ENCODE measurements at places on chromosomes 1 and 21.

GRCh38 chr1:14602136-14602535 lies 3.7 kb downstream of the KAZN start:
- no peak for DNase-seq

DNA sequence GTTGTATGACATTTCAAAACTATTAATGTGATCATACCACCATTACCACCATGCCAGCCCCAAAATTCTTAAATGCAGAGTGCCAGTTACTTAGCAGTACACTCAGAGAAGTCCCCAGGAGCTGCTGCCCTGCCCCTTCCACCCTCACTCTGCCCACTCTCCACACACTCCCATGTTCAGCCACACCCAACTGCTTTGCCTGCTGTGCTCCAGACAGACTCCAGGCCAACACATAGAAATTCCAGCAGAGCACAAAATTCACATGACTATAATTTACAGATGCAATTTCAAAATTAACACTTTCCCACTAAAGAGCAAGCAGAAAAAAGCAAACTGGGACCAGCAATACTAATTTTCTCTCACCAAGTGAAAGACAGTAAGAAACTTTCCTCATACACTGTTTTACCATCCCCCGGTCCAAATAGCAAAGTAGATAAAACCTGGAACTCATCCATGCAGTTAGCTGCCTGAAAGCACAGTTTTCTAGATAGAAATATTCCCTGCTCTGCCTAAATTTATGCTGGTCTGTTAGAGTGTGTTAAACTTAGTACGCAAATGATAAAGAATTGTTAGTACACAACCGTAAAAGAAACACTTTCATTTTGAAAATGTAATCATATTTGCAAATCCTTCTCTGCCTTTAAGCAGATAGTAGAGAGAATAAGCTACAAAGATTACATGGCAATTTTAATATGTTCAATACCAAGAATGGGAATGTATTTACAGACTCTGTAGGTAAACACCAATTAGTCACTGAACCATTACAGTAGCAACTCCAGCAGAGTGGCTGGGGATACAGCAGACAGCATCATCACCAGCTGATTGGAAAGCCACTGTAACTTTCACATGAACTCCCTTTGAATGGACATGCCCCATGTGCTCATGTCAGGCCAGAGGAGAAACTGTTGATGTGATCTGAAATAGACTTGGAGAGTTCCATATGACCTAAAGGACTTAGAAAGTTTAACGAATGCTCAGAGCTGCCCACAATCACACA lies 176.5 kb downstream of the VAV3 start:
- DNase-seq = no peak

DNA sequence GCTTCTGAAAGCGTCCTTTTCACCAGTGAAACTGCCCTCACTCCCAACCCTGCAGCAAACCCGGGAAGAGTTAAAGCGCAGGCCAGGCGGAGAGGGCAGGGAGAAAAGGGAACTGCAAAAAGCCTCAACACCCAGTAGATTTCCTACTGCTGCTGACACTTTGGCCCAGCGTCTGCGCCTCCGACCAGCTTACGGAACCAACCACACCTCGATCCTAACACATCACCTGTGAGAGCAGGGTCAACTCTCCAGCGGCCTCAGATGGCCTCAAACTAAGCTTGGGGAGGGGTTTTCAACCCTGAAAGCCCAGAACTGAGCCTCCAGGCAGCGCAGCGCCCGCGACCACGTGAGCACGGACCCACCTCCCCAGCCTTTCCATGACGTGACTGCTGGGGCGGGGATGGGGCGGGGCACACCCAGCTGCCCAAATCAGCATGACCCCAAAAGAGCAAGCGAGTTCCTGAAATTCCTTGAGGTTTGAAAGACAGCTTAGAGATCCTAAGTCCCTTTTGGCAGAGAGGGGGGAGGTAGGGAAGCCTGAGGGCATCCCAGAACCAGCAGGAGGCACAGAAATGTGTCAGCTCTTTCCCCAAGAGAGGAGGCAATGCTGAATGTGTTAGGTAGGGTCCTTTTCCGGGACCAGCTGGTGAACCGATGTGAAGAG lies 59.1 kb downstream of the ITPKB start:
- peak; percentile 67 for DNase-seq

- no peak for DNase-seq
Observed at GRCh38 chr1:11157394-11157793, 31.8 kb upstream of the ANGPTL7 start.

- DNase-seq = no peak
Observed at GRCh38 chr1:204996981-204997380, 46.0 kb upstream of the CNTN2 start.

DNA sequence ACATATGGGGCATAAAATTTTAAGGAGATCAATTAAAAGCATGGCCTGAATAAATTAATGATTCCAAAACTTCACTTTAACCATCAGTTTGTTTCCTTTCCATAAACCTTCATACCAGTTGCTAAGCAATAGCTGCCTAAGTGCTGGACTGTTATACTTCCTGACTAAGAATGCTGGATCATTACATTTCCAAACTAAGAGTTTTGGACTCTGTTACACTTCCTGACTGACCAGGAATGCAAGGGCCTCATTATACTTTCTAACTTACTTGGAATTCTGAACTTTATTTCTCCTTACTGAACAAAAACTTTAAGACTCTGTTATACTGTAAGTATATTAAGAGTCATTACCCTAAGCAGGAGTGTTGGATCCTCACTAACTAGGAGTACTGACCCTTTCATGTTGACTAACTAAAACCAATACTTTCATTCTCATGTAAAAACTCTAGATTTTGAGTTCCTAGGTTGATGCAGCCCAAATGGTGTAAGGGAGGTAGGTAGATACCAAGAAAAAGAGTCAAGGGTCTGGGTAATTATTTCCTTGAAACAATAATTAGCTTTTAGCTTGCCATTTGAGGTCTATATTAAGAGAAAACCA lies 118.2 kb downstream of the FAF1 start:
- no peak for DNase-seq

- peak; percentile 25 for DNase-seq
Observed at GRCh38 chr1:110554871-110555801, 36.2 kb upstream of the KCNA10 start.

DNA sequence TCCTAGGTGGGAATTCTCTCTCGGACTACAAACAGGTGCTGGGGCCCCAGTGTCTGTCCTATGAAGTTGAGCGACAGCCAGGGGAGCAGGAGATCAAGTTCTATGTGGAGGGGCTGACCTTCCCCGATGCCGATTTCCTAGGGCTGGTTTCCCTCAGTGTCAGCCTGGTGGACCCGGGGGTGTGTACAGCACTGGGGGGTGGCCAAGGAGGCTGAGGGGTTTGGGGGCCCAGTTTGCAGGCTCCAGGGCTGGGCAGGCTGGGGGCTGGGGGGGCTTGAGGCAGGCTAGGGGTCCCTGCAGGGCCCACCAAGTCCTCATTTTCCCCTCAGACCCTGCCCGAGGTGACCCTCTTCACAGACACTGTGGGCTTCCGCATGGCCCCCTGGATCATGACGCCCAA lies 20.3 kb upstream of the PADI3 start:
- DNase-seq = no peak

DNA sequence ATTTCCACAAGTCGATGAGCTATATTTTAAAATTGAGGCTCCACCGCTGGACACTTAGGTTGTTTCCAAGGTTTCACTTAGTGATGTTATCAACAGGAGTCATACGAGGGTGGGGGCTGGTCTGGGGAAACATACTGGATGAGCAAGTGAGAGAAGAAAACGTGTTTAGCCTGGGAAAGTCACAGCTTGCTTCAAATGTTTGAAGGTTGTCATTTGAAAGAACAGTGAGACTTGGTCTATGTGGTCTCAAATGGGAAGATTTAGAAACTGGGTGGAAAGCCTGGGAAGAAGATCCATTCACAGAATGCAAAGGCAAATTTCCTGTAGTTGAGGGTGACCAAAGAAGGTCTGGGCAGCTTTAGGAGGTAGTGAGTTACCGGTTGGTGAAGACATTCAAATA lies 9.9 kb upstream of the DYRK1A start:
- DNase-seq = no peak

GRCh38 chr1:47434051-47434842 lies 3.6 kb upstream of the FOXD2 start:
- no peak for DNase-seq

GRCh38 chr21:32782698-32783097 lies 11.1 kb upstream of the PAXBP1 start:
- DNase-seq = no peak

DNA sequence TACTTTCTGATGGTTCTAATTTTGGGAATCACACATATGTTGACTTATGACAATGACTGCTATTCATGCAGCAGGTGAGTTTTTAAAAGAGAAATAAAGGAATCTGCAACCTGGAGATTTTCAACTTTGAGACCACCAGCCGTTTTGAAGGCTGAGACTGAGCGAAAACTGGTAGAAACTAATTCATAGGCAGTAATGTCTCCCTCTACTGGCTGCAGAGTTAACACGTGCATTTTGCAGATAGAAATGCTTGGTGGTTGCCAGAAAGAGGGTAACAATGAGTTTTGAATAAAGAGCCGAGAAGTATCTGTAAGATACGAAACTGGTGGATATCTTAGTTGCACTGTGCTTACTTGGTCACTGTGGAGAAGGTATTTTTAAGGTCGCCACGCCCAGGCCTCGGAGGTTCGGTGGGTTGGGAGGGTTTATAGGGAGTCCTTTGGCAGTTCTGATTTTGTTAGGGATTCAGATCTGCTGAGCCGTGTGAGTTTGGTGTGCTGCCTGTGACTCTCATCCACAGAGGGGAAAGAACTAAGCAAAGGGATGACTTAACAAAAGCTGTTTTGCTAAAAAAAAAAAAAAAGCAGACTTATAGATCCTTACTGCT lies 83.0 kb downstream of the RYR2 start:
- DNase-seq = no peak

- DNase-seq = no peak
Observed at GRCh38 chr1:21174654-21175323, 1.9 kb downstream of the EIF4G3 start.

- DNase-seq = no peak
Observed at GRCh38 chr1:22627331-22627730, 9.1 kb upstream of the C1QA start.

DNA sequence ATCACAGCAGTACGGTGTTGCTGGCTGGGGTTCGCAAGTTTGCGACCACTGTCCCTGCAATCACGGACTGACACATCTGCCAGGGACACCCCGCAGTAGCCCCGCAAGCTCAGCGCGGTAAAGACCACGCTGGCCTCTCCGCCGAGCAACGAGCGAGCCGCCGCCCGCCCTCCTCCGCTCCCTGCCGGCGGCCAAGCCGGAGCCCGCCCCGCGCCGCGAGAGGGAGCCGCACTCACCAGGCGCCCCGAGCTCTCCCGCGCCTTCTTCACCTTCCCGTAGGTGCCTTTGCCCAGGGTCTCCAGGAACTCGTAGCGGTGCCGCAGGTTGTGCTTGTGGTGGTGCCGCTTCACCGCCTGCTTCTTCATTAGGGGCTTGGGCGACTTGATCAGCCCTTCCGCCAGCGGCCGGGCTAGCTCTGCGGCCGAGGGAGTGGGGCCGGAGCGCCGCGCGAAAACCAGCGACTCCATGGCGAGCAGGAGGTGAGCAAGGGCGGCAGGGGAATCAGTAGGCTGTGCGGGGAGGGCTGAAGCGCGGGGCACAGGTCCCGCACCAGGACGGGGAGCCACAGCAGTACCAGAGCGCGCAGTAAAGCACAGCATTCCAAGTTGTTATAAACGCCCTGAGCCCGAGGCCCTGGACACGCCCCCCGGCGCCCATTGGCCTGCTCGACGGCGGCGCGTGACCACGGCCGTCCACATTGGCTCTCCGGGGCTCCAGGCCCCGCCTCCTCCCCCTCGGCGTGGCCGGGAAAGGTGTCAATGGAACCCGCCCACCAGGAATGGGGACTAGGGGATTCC lies at the start of gene NUAK2:
Gene NUAK2 (minus strand): TSS at position 584 of the 797 bp plus-strand sequence. CDS start 117 bp downstream, at position 467.
- peak; percentile 87 for DNase-seq

GRCh38 chr1:21594935-21595897 lies 73.9 kb downstream of the RAP1GAP start:
- peak; percentile 69 for DNase-seq

DNA sequence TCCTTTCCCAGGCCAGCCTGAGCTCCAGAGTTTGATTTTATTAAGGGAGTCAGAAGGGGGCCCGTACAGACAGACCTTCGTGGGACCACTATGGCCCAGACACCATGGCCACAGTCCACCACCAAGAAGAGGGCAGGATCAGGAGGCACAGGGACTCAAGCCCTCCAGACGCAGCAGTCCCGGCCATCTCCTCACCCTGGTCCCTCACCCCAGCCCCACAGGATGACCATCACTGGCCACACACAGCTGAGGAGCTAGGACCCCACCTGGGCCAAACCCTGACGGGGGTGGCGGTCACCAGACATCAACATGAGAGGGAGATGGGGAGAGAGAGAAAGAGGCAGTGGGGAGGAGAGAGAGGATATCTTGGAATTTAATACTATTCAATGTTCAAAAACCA lies 29.2 kb upstream of the AGPAT3 start:
- no peak for DNase-seq

GRCh38 chr1:229139331-229140118 lies 131.4 kb upstream of the RAB4A start:
- DNase-seq = no peak

- peak; percentile 36 for DNase-seq
Observed at GRCh38 chr1:235075048-235075776, 53.4 kb downstream of the TOMM20 start.

DNA sequence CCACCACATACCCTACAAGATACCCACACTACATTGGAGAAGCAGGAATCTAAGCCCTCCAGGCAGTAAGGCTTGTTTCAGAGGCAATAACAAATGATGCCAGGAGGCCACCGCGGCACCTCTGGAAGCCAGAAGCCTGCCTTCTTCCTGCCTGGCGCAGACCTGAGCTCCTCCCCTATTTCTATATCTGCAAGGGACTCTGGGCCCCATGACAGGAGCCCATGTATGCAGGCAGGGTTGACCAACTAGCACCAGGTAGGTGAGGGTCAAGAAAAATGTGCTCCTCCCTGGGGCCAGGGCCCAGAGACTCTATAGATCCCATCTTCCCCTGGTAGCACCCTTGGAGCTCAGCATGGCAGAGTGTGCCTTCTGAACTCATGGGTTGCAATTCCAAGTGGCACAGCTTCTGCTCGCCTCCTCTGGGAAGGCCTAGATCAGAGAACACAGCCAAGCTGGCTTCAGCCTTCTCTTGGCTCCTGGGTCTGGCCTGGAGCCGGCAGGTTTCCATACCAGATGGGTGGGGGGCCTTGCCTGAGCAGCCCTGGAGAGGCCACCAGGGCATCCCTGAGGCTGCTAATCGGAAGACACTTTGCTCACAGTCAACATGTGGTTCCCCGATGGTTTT lies 85.1 kb downstream of the STUM start:
- DNase-seq = no peak

GRCh38 chr1:209861242-209861641 lies 33.5 kb downstream of the UTP25 start:
- no peak for DNase-seq

DNA sequence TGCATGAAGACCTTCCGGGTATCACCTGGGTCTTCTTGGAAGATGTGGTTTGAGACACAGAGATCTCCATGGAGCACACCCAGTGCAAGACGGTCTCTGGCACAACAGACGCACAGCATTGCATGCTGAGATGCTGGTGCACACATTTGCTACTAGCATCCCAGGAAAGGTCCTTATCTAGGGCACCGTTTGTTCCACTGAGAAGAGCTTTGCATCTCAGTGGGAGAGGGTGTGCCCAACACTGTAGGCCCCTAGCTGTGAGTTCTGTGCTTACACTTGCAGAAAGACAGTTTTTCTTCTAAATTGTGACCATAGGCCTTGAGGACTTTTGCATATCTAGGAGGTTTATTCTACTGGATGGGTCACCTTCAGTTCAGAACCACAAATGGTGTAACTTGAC lies 554.1 kb downstream of the MATN1 start:
- no peak for DNase-seq

- DNase-seq = no peak
Observed at GRCh38 chr1:81237473-81238089, 563.2 kb upstream of the ADGRL2 start.

Measured in stimulated activated CD4-positive, alpha-beta T cell treated with anti-CD3 and anti-CD28 coated beads, TNF-alpha, amount 100 ng/mL, for 24 hours (primary cell).